AG04449 (cell line): ENCODE measurements at places on chromosomes 13 and 19.

DNA sequence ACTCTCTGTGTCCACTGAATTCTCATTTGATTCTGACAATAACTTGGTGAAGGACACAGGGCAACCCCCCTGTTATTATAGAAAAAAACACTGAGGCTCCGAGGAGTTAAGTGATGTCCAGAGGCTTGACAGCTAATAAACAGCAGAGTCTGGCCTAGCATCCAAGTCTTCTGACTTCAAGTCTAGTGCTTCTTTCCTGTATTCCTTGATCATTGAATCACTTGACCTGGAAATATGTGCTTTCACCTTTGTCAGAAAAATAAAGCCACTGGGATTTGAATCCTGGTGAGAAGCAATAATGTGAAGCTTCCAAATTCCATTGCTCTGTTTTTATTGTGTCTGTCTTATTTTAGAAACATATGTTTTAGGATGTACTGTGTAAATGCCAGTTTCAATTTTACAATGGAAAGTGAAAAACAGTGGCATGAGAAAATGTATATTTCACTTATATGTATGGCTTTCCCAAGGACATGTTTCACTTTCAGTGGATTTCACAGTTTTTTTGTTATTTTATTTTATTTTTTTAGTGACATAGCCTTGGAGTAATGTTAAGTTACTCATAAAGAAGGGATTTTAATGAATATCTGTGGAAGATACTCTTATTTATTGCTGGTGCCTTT, 190.2 kb downstream of the GPC6 start:
- no peak for DNase-seq

- no peak for DNase-seq
Measured at GRCh38 chr19:35978832-35979365, 16.1 kb upstream of the SDHAF1 start.

- no peak for DNase-seq
Measured at GRCh38 chr13:43401361-43401760, 378.0 kb downstream of the DNAJC15 start.

DNA sequence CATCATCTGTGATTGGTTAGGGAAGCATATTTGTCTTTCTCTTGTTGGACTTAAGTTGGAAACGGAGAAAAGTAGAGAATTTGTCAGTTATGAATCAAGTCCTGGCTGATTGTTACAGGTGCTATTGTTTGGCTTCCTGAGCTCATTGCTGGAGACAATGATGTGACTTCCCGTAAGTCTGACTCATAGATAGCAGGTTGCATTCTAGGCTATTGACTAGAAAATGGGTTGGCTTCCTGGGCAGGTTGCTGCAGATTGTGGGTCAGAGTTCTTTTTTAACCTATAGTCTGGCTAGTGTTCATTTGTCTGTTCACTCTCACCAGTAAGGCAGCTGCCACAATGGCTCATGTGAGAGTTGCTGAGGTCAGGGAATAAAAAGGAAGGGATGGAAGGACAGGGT, 101.5 kb downstream of the CCNA1 start:
- no peak for DNase-seq
